GM18507 (cell line): ENCODE measurements at places on chromosomes 16 and 17.

- no peak for DNase-seq
These were observed 30.6 kb downstream of the CHD9 start for GRCh38 chr16:53085369-53085843.

DNA sequence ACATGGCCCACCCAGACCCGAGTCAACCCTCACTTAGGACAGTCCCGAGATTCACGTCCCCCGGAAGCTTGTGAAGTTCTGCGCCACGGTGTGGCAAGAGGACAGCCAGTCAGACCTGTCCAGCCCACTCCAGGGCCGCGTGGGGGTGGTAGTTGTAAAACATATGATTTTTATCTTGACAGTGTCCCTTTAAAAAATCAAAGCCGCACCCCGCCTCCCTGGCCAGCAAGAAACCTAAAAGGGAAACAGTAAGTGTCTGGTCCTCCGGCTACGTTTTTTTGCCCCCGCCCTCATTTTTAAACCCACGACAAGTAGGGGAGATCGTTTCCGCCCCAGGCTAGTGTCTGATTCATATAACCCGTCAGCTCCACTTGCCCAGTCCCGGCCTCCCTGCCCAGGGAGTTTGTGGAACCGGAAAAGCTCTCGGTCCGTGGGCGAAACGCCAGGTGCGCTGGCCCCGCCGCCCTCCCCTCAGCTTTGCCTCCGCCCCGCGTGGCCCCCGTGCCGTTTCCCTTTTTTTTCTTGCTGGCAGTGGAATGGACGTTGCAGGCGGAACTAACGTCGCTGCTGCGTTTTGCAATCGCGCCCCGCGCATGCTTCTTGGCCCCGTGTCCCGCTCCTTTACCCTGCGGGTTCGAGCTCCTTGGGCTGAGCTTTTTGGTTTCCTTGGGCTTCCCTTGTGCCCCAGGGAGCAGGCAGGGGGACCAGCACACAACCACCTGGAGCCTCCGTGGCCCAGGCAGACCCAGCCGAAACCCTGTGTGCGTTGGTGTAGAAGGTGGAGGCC is 13.3 kb upstream of the NUDT16L1 start:
- DNase-seq, result no peak

- no peak for DNase-seq
These were observed 48.6 kb downstream of the FOXL1 start for GRCh38 chr16:86626966-86627365.

DNA sequence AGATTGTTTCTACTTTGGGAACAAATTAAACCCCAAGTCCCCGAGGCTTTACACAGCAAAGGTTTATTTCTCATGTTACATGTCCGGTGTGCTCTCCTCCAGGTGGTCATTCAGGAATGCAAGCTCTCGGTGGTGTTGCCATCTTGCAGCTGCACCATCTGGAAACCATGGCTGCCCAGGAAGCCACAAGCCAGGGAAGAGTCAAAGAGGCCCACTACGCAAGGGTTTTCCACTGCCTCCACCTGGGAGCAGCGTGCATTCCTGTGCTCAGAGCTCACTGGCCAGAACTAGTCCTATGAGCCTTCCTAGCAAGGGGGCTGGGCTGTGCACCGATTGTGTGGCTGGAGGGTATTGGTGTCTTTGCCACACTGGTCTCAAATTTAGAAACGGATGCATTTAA is 128.8 kb upstream of the FOXF1 start:
- DNase-seq, result no peak

- DNase-seq, result no peak
These were observed 287.2 kb upstream of the HSBP1 start for GRCh38 chr16:83520596-83520995.

DNA sequence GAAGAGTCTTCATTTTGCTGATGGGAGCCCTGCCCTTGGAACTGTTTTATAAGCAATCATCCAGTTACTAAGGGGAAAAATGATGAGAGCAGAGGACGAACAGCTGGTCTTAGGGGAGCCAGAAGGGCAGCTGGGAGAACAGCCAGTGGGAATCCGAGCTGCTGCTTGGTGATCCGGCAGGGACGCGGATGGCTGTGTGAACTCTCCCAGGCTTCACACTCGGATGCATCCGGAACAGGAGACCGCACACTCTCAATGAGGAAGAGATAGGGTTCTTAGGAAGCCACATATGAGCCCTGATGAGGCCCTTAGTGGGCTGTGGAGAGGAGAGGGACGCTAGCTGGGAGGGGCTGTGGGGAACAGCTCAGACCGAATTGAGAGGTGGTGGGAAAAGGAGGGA is 5.0 kb upstream of the CACNG5 start:
- DNase-seq, result no peak

DNA sequence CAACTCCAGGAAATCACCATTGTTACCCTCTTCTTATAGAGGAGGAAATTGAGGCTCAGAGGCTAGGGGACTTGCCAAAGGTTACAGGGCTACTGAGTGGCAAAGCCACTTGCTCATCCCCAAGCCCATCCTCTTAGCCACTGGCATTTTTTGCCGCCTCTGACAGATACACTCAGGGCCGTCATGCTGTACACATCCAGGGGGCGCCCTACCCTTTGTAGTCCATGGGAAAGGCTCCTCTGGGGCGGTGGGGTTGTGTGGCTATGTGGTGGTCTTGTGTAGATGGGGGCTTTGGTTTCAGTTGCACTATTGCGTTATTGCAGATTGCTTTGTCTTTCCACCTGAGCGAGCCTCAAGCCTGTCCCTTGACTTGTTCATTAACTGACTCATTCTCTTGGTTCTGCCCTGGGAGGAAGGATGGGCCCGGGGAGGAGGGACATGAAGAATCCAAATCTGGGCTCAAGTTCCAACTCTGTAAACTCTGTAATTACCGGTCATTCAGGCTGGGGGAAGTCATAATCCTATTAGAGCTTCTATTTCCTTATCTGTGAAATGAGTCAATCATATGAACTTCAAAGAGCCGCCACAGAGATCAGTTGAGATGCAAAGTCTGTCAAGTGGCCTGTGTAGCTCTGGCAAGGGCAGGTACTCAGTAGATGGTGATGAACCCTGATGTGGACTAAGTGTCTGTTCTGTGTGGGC is 2.8 kb downstream of the NOS2 start:
- no peak for DNase-seq

- no peak for DNase-seq
These were observed 120.6 kb upstream of the RBBP6 start for GRCh38 chr16:24418733-24419132.

DNA sequence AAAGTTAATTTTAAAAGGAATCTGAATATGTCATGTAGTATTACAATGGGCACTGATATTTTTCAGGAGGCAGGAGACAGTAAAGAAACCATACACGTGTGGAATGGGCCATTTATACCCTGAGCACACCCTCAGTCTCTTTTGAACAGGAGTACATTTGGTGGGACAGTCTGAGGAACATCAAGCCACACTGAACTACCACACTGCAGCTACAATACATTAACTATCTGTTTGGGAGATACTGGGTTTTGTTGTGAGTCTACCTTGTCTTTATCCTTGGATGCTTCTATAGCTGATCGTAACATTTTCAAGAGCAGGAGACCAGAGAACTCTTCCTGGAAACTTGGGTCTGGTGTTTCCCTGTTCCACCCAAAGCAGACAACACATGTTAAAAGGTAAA is 31.7 kb downstream of the HEATR6 start:
- no peak for DNase-seq

DNA sequence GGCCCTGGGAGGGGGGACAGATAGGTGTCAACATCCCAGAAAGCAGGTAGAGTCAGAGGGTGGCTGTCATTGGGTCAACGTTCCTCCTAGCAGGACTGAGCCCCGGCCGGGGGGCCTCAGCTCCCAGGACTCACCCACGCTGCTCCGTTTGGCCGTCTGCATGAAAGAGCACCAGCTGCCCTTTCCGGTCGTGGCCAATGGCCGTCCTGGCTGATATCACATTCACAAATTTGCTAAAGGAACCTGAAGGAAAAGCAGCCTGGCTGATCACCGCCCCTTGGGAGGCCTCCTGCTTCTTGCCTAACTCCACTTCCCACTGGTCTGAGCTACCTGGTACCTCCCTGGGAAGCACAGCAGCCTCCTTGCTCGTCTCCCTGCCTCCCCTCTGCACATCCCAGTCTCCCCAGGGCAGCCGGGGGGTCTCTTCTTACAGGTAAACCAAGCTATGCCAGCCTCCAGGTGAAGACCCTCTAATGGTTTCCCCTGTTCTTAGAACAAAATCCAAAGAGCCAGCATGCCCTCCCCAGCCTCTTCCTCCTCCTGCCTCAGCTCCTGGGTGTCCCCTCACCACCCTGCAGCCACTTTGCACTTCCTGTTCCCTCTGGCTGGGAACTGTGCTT is 3.4 kb downstream of the NAGPA start:
- DNase-seq, result no peak

GRCh38 chr16:73457851-73458250 is 409.9 kb upstream of the ZFHX3 start:
- no peak for DNase-seq

DNA sequence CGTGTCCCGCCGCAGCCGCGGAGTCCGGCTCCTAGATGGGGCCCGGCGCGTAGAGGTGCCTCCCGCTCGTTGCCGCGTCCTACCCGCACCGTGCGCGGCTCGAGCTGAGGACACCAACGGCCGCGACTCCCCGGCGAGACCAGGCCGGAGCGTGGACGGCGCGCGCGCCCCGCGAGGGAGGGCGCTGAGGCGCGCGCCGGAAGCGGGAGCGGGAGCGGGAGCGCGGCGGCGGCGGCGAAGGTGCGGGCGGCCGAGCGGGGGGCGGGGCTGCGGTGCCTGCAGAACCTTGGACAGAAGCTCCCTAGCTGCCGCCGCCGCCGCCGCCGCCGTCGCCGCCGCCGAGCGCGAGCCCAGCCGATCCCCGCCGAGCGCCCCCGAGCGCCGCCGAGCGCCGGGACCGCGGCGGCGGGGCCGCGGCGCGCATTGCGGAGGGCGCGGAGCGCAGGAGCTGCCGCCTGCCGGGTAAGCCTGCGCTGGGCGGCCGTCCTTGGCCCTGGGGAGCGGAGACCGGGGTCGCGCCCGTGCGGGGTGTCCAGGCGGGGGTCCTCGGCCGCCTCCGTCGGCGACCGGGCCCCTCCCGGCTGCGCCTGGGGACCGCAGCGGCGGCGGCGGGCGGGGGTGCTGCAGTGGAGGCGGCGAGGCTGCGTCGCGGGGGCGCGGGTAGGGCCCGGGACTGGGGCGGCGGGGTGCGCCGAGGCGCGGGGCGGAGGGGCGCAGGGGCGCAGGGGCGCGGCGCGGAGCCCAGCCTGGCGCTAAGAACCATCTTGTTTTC is at the start of gene CDK5R1:
CDK5R1 (plus strand) TSS at position 293 of the 772 bp plus-strand sequence. CDS start 628 bp downstream, outside the sequence.
- peak; percentile 69 for DNase-seq

- no peak for DNase-seq
These were observed 118.3 kb upstream of the EEF2KMT start for GRCh38 chr16:5215901-5216300.

- peak; percentile 23 for DNase-seq
These were observed 52.1 kb upstream of the DOC2B start for GRCh38 chr17:233473-233941.

DNA sequence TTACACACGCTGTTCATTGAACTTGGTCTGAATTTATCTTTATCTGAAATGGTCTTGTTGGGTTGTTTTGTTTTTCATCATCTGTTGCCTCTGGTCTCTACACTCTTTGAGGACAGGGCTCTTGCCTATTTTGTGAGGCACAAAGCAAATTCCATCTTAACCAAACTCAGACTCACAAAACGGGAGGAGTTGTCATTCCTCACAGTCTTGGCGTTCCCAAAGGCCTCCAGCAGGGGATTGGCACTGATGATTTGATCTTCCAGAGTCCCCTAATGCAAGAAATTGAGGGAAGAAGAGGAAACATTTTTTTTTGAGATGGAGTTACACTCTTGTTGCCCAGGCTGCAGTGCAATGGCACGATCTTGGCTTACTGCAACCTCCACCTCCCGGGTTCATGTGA is 8.7 kb downstream of the MYH3 start:
- DNase-seq, result no peak

DNA sequence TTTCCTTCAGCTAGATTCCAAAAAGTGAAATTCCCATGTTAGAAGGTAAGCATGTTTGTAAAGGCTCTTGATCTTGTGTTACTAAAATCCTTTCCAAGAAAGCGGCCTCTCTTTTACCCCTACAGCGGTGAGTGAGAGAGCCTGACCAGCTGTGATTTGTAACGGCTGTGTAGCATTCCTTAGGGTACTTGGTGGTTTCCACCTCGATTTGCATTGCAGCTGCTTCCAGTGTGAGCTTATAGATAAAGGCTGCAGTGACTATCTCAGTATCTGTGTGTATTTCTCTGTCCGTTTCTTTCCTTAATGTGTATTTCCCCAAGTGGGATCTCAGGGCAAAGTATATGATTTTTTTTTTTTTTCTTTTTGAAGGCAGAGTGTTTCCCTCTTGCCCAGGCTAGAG is 169.4 kb downstream of the SNX29 start:
- DNase-seq, result no peak

DNA sequence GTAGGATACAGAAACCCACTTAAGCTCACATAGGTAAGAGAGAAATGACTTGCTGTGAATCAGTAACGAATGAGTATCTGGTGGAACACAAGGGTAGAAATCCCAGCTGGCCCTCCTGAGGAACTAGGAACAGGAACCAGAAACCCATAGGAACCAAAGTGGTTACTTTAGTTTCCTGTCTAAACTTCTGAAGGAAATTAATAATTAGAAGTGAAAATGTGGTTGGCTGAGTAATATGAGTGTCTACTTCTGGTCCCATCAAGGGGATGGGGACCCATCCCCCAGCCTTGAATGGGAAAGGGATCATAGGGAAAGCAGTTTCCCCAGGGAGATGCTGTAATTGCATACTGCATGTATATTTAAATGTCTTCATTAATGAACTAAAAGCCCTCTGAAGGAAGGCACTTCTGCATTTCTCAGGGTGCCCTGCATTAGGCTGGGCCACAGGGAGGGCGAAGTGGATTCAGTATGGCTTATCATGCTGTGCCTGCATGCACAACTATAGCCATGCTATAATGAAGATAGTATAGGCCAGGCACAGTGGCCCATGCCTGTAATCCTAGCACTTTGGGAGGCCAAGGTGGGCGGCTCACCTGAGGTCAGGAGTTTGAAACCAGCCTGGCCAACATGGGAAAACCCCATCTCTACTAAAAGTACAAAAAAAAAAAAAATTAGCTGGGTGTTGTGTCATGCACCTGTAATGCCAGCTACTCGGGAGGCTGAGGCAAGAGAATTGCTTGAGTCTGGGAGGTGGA is 45.6 kb downstream of the CYB5B start:
- peak; percentile 54 for DNase-seq

- DNase-seq, result no peak
These were observed 59.9 kb downstream of the RPH3AL start for GRCh38 chr17:292531-293382.

DNA sequence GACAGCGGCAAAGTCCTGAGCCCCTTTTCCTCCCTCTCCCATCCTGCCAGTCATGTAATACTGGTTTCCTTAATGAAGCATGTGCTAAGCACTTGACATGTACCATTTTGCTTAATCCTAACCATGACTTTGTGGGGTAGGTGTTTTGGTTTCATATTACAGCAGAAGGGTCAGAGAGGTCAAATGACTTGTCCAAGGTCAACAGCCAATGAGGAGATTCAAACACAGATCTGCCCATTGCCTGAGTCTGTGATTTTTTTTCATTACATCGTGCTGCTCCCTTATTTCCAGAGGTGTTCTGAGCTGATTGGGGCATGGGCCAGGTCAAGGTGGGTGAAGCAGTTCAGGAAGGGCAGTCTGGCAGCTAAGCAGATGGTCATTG is 17.6 kb upstream of the PHF12 start:
- no peak for DNase-seq
